ENCODE measurements at places on chromosomes 5 and 9.

DNA sequence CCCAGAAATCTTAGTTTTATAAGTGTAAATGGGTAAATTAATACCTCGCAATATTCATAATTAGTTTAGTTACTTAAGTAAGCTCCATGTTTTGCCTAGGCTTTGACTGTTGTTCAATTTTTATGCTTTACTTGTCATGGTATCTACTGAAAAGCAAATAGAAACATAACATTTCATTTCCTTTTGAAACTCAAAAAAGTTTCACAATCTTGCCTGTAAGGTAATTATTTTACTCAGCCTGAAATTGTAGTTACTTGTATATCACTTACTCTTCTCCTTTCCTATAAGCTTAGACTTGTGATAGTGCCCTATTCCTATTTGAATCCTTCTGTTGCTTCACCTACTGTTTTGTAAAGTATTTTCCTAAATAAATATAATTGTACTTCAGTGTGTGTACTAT, 914.4 kb upstream of the COX7C start:
- no peak for DNase-seq

GRCh38 chr9:72427801-72428200, 62.8 kb upstream of the ZFAND5 start:
- DNase-seq: no peak

- DNase-seq: no peak
Observed at GRCh38 chr5:16665601-16666000, 48.8 kb upstream of the RETREG1 start.

DNA sequence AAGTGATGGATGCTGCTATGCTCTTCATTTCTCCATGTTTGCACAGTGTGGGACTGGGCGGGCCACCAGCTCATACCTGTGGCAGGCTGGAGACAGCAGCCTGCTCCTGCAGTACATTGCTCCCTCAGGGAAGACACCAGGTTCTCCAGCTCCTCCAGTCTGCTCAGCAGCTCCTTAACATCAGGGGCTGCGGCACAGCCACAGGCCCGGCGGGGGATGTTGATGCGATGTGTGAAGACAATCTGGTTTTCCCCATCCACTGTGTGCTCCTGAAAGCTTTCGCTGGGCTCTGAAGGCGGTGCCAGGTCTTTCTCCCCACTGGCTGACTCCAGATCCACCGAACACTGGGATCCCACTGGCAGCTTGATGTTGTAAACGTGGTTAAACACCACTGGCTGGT, 27.5 kb downstream of the TNC start:
- DNase-seq: no peak

GRCh38 chr9:38371495-38371894, 21.0 kb upstream of the ALDH1B1 start:
- DNase-seq: no peak

- DNase-seq: no peak
Observed at GRCh38 chr5:122465031-122465577, 153.1 kb downstream of the SNCAIP start.

GRCh38 chr5:40030661-40031060, 605.9 kb upstream of the DAB2 start:
- DNase-seq: no peak

GRCh38 chr5:2373631-2374030, 377.8 kb downstream of the IRX2 start:
- DNase-seq: peak; percentile 57

DNA sequence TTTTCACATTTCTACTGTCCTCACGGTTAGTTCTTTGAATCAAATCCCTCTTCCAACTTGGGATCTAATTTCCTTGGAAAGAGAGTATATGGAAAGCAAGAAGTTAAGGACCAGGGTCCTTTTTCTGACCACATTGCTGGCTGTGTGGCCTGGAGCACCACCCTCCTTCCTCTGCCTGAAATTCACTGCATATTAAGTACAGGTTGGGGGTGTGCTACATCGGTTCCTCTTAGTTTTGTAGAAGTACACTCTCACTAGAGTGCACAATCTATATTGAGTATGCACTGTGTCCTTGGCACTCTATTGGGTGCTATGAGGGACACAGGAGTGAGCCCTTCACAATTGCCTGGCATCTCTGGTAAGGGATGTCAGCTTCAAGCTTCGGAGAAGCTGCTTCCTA, 53.8 kb upstream of the KLF9 start:
- no peak for DNase-seq

DNA sequence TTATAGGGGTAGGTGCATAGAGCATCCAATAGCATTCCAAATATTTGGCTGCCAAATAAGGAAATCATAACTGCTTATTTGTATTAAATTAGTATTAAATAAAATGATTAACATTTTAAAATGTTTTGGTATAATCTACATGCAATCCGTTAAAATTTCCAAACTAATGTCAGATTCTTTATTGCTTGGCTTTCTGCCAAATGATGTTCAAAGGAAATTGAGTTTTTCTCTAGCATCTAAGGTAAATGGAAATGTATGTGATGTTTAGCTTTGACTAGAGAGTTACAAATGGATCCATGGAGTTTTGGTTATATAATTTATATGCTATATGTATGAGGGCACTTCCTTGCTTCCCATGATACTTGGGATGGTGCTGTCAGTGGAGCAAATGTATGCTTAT, 121.7 kb downstream of the ZCCHC7 start:
- no peak for DNase-seq

DNA sequence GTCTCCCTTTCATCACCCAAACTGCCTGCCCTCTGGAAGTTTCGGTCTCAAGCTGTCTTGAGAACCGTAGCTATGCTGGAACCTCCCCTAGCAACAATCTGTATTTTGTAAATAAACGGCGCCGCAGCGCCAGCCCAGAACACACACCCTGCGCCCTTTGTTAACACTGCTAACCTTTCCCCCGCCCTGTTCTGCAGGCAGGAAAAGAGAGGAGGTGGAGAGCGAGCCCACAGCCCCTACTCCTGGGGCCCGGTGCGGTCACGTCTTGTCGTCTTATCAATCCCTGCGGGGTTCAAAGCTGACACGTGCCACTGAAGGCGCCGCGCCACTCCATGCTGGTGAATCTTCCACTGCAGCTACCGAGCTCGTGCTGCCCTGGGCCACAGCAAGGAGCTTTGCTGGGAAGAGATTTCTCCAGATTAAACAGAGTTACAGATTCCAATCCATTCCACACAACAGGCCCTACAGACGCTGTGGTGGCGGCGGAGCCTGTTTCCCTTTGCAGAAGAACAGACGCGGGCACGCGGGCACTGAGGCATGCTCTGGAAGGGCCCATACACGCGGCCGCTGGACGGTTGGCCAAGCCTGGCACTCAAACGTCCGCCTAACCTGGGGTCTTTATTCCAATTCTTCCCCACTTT, 25.3 kb downstream of the ZDHHC11B start:
- DNase-seq: no peak

GRCh38 chr5:159640446-159640845, 275.8 kb upstream of the ADRA1B start:
- DNase-seq: peak; percentile 47

DNA sequence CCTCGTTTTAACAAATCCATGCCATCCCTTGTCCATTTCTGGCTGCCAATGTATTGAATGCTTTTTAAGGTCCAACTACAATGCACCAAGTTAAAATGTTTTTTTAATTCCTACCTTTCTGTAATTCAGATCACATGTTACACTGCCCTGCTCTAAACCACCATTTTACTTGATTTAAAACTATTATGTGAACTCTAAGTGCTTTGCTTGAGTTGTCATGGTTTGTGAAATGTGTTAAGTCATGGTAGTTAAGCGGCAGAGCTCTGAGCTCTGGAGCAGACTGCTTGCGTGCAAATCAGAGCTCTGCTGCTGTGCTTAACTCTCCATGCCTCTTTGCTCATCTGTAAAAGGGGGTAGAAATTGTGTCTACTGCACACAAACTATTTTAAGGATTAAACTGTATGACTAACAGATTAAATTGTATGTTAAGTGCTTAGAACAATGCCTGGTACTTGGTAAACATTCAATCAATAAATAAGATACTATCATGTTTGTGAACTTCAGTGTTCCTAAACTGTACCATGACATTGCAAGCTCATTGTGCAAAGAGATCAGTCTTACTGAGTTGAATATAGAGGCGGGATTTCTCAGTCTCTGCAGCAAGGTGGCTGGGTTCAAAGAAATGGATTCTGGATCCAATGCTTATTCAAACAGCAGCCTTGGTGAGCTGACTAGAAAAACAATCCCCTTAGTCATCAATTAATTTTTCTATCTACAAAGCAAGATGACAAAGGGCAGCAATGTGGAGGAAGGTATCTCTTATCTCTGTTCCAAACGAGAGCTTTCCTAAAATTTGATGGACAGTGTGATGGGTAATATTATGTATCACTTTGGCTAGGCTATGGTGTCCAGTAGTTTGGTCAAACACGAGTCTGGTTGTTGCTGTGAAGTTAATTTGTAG, 16.1 kb upstream of the CMBL start:
- DNase-seq: no peak

- no peak for DNase-seq
Observed at GRCh38 chr9:128193469-128194096, 2.2 kb upstream of the CIZ1 start.

- no peak for DNase-seq
Observed at GRCh38 chr9:81902196-81902595, 26.0 kb upstream of the SPATA31D4 start.

DNA sequence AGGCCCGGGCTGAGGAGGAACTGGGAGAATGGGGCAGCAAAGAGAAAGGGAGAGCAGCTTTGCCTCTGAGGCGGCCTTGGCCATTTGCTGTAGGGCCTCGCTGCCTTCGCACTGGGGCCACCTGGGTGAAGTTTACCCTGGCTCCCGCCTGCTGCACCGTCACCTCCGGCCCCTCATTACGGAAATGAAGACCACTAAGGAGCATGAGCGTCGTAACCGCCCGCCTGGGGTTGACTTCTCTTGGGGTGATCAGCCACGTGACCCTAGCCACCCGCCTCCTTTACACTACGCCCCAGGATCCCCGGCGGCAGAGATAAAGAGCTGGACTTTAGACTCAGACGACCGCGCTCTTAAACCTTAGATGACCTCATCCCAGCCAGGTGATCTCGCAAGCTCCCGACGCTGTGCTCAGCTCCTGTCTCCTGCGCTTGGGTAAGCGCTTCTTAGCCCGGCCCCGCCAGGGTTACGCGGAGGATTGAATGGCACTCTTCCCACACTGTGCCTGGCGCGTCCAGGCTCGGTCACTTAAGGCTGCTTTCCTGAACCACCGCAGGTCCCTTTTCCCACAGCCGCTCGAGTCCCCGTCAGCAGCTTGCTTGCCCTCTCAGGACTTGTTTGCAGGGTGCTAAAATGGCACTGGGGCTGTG, 107.9 kb upstream of the LARP1 start:
- no peak for DNase-seq

DNA sequence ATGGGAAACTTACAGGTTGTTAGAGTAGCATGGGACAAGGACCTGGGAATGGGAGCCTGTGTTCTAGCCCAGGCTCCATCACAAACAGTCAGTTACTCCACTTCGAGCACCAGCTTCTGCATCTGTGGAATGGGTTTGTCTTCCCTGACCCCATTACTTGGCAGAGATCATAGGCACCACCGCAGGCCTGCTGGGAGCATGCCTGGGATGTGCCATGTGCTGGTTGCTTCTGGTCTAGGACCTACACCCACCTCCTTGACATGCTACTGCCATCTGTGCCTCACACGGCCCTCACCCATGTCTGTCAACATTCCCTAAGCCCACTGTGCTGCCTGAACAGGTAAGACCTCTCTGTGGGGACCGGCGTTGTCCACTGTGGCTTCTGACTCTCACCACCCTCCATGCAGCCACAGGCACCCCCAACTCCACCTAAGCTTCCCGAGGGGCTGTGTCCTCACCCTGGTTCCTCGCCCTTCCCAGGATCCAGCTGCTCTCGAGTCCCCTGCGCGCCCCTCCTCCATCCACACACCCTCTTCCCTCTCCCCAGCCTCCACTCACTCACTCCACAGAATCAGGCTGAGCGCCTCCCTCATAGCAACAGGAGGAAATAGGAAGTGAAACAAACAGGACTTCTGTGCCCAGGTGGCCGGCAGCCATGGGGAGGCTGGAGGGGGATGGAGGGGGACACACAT, 85.9 kb upstream of the FAM120A start:
- DNase-seq: no peak

DNA sequence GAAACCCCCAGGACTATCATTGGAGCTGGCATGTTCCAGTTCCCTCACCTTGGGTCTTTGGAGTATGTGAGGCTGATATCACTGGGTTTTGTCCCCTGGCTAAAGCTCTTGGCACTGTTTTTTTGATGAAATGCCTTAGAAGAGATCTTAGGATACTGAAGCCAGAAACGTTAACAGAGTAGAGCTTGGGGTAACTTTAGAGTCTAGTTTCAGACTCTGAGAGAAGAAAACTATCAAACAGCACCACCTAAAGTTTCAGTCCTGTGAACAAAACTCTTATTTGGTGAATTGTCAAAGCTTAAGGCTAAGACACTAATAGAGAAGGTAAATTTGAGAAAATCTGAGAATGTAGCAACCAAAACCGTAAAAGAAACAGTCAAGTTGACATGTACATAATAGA, 111.7 kb upstream of the PUM3 start:
- DNase-seq: no peak

DNA sequence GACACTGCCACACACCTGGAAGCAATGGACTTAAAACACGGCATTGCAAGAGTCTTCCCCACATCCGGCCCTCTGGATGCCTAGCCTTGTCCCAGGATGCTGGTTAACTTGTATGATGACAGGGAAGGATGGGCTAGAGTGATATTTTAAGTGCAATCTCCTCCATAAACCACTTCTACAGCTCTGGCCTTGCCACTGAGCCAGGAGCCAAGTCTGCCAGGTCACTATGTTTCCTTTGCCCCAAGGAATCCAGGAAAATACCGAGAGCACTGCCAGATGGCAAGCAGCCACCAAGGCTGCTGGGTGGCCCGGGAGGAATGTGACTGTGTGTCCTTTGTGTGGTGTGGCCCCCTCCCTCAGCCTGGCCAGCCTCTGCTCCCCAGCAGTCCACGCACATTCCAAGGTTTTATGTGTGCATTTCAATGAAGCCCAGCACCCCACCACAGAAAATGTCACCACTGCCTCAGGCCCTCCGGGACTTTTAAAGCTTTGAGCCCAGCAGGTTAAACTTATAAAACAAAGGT, 106.0 kb downstream of the FRMD3 start:
- no peak for DNase-seq

DNA sequence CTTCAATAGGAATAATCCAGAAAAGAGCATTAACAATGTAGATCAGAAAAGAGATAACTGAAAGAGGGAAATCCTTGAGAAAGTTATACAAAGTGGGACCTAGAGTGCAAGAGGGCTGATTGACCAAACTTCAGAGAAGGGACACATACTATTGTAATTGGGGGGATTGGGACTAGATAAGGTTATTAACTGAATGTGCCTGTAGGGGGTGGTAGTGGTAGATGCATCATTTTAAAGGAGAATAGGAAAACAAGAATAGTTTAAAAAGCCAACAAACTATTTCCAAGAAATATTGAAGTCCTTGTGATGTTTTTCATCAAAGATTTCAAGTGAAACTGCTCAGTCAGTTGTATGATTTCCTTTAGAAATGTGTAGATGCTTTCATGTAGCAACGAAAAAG, 468.5 kb downstream of the TAF11L14 start:
- DNase-seq: no peak

- no peak for DNase-seq
Observed at GRCh38 chr9:97763874-97764273, 66.7 kb upstream of the XPA start.

- peak; percentile 70 for DNase-seq
Observed at GRCh38 chr5:6187501-6187900, 190.8 kb downstream of the MED10 start.

- no peak for DNase-seq
Observed at GRCh38 chr9:97985058-97985861, 2.1 kb downstream of the ANP32B start.

GRCh38 chr9:99593610-99594009, 228.1 kb upstream of the NR4A3 start:
- DNase-seq: peak; percentile 66

- peak; percentile 80 for DNase-seq
Observed at GRCh38 chr9:1513105-1513504, 462.9 kb downstream of the DMRT2 start.
